Naive B cell (primary cell): ENCODE measurements at places on chromosomes 16 and 17. TPM values are rescaled to one million over a fixed set of nuclear protein-coding genes. Genes with fewer than 3 reads are reported as not detected.

Gene C17orf100
- polyA plus RNA-seq: 16.8 TPM

Gene KREMEN2
- polyA plus RNA-seq: not detected

Gene MYH11
- 0.22 TPM for polyA plus RNA-seq

Gene TMEM238L
- polyA plus RNA-seq: not detected

Gene CLEC19A
- polyA plus RNA-seq: not detected

Gene KRTAP4-6
- not detected for polyA plus RNA-seq

Gene STH
- not detected for polyA plus RNA-seq

Gene C1QTNF1
- not detected for polyA plus RNA-seq

Gene BTBD17
- not detected for polyA plus RNA-seq

Gene PIK3R6
- not detected for polyA plus RNA-seq

Gene SLC12A3
- polyA plus RNA-seq: not detected

Gene NAA60
- 28.8 TPM for polyA plus RNA-seq

Gene LAT
- polyA plus RNA-seq: 1.8 TPM

Gene METTL26
- polyA plus RNA-seq: 87.6 TPM

Gene KRTAP4-5
- not detected for polyA plus RNA-seq

Gene IRF8
- 646 TPM for polyA plus RNA-seq

Gene CCL18
- polyA plus RNA-seq: not detected

Gene SULT1A1
- polyA plus RNA-seq: 1.3 TPM

Gene IGF2BP1
- polyA plus RNA-seq: not detected
